ENCODE measurements at places on chromosomes 7 and 10.
A peak's percentile ranks its signal among the peaks of the same experiment; 100 is the strongest.

- no peak for DNase-seq
Observed at GRCh38 chr7:153496257-153496656, 555.9 kb upstream of the DPP6 start.

DNA sequence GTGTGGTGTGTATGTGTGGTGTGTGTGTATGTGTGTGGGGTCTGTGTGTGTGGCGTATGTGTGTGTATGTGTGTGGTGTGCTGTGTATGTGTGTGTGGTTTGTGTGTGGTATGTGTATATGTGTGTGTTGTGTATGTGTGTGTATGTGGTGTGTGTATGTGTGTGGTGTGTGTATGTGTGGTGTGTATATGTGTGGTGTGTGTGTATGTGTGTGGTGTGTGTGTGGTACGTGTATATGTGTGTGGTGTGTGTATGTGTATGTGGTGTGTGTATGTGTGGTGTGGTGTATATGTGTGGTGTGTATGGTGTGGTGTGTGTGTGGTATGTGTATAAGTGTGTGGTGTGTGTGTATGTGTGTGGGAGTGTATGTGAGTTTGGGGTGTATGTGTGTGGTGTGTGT, 428.7 kb downstream of the PAXIP1 start:
- DNase-seq = no peak

- no peak for DNase-seq
Observed at GRCh38 chr7:29397398-29397797, 166.2 kb upstream of the PRR15 start.

- no peak for DNase-seq
Observed at GRCh38 chr10:112507046-112507445, 60.0 kb downstream of the VTI1A start.

DNA sequence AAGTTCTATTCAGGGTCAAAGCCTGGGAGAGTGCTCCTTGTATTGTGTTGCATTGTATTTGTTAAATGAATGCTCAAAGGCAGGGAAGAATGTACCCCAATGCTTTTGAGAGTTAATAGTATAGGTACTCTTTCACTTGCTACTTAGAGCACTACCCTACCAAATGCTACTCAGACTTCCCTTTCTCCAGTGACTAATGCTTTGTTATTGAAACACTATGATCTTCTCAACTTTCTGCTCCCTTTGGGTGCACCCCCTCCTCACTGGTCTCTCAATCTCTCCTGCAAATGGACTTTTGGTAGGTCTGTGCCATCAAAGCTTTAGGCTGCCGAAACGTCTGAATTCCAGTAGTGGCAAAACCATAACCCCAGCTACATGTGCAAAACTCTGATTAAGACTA, 177.7 kb upstream of the AHR start:
- no peak for DNase-seq

DNA sequence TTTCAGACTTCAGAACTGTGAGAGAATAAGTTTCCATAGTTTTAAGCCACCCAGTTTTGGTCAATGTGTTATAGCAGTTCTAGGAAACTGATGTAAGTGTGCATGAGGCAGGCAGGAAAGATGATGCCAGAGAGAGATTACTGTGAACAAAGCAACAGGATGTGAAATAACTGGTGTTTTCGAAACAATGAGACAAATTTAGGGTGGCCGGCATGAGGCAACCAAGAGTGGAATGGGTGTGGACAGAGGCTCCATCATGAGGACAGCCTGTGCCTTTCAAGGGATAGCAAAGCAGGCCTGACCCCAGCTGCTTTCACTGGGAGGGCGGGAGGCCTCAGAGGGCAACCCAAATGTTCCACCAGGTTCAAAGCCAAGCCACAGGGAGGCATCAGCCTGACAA, 67.3 kb upstream of the UCN3 start:
- DNase-seq = no peak

- DNase-seq = no peak
Observed at GRCh38 chr7:47458057-47458456, 123.9 kb downstream of the TNS3 start.

DNA sequence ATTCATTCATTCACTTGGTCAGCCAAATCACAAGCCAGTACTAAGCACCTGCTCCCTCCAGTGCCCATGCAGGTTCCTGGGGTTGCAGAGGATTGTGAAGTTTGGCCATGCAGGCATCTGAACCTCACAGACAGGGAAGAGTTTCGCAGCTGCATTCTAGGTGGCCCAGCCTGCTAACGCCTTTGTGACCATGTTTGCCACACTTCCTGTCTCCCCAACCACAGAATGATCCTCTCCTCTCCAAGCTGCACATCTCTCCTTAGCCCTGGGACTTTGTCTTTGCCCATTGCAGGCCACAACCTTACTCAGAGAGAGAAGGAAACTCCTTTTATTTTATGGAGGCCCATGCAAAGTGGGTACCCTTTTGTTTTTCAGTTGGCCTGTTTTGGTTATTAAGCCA, 31.8 kb downstream of the EPDR1 start:
- no peak for DNase-seq

GRCh38 chr10:52424341-52424740, 110.3 kb downstream of the DKK1 start:
- DNase-seq = no peak

DNA sequence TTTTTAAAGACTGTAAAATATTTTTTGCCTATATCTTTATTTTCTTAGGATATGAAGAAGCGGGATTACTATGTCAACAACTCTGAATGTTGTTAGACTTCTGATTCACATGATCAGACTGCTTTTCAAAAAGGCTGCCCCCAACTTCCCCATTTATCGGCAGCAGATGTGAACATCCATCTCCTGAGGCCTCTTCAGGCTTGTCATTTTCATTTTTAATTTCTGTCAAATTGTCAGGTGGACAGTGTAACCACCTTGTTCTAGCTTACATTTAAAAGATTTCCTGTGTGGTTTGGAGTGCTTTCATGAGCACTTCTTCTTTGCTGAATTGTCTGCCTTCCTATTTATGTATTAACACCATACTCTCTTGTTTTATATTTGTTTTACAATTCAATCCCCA, 78.8 kb upstream of the GSDME start:
- DNase-seq = no peak

DNA sequence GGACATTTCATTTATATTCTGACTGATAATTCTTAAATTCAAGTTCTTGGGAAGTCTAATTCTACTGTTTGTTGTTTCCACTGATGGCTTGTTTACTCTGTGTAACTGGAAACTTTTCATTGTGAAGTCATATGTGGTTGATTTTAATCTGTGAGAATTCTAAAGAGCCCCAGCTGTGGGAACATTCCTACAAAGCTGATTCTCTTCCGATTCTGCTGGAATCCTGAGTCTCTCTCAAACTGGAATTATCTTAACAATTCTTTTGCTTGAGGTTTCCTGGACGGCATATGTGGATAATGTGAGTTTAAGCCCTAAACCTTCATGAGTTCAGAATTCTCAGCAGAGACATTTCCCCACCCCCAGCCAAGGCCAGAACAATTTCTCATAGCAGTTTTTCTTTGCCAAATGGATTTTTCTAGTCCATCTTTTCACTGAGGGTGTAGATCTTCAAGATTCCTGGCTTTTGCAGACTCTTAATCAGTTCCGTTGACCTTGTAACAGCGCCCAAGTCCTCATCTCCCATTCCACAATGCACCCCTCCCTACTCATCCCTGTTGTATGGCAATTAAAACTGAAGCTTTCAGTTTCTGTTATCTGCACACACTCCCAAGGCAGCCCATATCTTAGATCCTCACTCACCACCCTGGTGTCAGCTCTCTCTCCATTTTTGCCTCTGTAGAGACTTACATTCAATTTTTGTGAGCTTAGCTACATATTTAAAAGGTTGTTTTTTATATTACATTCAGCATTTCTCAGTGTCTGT, 37.6 kb downstream of the GRM8 start:
- no peak for DNase-seq

GRCh38 chr10:69389827-69390490, 26.8 kb downstream of the TACR2 start:
- DNase-seq = no peak

DNA sequence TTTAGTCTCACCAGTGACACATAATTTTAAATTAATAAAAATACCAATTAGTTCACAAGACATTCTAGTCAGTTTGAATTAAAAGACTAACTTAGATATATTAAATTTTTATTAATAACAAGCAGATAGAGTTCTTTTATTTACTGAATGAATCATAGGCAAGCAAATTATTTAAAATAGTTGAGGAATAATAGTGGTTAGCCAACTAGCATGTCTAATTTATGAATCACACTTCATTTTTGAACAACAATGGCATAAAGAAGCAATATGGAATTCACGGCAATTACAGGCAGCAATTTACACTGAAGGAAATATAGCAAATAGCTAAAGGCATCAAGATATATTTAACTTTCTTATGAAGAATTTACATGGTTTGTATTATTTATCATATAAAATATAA, 187.0 kb upstream of the SLC26A5 start:
- no peak for DNase-seq

DNA sequence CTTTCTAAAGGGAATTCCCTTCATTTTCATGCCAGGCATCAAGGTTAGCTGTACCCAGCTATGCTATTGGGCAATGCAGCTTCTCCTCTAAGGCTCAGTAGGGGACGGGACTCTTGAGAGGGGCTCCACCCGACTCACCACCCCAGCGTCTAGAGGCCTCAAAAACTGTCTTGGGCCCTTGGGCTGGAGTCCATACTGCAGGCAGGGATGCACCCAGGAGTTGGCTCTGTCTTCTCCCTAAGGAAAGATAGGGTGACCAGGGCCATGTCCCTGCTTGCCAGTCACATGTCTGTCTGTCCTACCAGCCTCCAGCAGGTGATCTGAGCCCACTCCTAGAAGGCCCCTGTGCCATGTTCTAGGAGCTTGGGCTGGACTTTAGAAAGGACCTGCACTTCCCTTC, 1.2 kb downstream of the OPN4 start:
- no peak for DNase-seq

DNA sequence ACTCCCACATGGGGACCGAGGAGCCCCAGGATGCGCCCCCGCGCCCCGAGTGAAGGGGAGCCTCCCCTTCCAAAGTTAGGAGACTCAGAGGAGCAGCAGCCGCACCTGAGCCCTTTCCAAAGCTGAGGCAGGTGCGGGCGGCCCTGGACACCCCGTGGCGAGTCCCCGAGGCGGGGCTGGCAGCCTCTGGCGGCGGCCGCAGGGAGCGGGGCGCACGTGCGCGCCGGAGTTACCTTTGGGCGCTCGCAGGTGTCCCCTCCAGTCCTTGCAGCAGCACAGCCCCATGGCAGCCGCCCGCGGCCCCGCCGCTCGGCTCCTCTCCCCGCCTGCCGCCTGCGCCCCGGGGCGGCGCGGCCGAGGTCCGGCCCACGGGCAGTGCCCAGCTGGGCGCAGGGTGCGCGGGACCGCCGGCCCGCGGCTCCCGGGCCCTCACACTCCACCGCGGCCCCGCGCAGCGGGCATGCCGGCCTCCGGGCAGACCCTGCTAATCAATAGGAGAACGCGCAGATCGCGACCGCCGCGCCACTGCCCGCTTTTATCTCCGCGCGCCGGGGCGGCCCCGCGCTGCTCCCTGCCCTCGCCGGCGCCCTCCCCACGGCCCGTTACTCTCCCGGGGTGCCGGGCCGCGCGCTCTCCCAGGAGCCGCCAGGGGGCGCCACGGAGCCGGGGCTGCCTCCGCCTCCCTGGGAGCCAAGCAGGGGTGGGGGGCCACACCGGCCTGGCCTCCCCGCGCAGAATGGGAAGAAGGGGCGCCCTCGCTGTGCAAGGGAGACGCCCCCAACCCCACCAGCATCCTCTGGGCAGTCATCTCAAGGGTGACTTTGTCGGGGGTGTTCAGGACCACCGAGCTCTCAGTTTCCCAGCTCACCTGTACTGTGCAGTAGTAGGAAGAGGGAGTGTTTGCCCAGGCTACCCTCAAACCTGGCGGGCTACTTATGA, 80.8 kb downstream of the ARHGAP22 start:
- no peak for DNase-seq

DNA sequence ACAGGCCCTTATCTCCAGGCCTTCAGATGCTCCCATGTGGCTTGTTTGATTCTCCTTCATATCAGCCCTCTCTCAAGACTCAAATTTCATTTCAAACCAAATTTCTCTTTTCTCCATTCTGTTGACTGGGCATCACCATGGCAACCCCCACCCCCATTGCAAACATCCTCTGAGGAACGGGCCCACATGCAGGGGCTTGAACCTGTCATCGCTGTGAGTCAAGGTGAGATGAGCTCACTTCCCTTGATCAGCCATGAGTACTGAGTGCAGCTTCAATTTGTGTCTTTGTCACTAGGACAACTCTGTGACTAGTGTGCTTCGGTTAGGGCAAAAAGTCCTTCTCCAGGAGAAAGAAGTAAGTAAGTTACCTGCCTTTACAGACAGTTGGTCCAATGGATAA, 41.9 kb downstream of the CALML3 start:
- DNase-seq = no peak

- DNase-seq = no peak
Observed at GRCh38 chr7:40977533-40977932, 725.4 kb downstream of the INHBA start.

DNA sequence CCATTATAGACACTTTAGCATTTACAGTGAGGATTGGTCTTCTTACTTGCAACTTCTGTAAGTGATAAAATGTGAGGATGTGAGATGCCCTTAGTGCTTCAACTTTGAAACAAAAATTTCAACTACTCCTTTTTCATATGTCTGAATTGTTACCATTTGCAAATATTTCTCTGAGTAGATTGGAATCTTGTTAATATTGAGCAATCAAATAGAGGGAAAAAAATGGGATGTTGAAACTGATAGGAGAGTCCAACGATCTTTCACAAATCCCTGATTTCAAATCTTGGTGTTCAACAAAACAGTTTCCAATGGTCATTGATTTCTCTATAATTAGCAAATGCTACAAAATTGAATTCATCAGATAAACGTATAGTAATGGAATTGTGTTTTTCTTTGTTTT, 5.5 kb upstream of the SNX10 start:
- DNase-seq = no peak

DNA sequence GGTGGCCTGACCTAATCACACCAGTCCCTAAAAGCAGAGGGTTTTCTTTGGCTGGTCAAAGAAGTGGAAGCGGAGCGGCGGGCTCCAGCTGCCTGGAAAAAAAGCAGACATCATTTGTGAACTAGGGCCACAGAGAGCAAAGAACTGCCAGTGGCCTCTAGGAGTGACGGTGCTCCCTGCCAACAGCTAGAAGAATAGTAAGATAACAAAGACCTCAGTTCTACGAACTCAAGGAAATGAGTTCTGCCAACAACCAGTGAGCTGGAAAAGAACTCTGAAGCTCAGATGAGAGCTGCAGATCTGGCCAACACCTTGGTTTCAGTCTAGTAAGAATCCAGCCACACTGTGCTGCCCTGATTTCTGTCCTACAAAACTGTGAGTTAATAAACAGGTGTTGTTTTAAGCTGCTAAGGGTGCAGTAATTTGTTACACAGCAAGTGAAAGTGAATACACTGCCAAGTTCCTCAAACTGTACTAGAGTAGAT, 178.0 kb downstream of the SRPK2 start:
- DNase-seq = peak; percentile 59

Measured in brain (organoid and tissue), 16 donors.